ENCODE measurements at places on chromosomes 3 and 15.

DNA sequence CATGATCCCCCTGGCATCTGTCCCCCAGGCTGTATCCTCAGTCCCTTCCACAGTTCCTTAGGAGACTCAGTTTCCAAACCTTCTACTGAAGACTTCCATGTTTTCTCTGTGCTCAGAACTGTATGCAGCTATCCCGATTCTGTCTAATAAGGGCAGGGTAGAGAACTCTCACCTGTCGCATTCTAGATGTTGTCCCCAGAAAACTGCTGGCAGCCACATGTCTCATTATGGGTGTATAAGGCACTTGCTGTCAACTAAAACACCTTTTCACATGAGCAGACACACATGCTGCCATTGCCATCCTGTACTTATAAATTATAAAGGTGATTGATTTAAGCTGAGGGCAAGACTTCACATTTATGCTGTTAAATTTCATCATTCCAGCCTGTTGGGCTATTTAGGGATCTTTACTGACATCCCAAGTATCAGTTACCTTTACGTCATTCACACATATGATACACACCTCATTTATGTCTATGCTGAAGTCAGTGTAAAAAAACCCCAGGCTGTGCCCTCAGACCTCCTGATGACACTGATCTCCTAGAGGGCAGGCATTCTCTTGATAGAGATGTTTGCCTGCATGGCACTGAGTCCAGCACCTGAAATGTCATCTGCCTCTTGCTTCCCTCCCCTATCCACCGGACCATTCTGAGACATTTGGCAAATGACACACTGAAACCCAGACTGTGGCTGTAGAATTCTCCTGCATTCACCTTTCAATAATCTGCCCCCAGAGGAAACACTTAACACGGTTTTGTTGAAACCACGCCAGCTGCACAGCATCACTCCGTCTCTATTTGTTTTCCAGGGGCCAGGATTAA lies 35.8 kb downstream of the BTD start:
- no peak for DNase-seq

DNA sequence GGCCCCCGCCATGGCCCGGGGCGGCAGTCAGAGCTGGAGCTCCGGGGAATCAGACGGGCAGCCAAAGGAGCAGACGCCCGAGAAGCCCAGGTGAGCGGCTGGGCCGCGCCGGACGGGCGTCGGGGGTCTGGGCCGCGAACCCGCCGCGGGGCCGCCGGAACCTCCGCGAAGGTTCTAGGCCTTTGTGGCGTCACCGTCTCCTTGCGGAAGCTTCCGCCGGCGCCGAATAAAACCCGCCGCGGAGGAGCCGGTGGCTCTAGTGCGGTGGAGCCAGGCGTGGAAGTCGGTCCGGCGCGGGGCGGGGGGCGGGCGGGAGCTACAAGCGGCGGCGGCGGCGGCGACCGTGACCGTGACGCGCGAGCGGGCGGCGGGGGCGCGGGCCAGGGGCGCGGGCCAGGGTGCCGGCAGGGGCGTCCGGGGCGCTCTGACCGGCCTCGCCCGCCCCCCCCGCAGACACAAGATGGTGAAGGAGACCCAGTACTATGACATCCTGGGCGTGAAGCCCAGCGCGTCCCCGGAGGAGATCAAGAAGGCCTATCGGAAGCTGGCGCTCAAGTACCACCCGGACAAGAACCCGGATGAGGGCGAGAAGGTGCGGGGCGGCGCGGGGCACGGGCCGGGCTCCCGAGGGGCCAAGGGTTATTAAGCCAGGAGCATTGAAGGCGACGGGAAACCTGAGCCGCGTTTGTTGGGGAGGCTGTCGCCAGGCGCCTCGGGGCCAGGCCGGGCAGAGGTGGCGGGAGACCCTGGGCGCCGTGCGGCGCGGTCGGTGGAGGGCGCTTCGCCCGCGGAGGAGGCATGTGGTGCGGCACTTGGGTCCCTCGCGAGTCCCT lies at the start of gene DNAJA4:
DNAJA4 (plus strand) TSS at position 259 of the 833 bp plus-strand sequence; CDS start at position 461, 202 bp downstream.
- DNase-seq: peak; percentile 84

- DNase-seq: no peak
Measured at GRCh38 chr3:154862265-154862664, 217.9 kb upstream of the MME start.

DNA sequence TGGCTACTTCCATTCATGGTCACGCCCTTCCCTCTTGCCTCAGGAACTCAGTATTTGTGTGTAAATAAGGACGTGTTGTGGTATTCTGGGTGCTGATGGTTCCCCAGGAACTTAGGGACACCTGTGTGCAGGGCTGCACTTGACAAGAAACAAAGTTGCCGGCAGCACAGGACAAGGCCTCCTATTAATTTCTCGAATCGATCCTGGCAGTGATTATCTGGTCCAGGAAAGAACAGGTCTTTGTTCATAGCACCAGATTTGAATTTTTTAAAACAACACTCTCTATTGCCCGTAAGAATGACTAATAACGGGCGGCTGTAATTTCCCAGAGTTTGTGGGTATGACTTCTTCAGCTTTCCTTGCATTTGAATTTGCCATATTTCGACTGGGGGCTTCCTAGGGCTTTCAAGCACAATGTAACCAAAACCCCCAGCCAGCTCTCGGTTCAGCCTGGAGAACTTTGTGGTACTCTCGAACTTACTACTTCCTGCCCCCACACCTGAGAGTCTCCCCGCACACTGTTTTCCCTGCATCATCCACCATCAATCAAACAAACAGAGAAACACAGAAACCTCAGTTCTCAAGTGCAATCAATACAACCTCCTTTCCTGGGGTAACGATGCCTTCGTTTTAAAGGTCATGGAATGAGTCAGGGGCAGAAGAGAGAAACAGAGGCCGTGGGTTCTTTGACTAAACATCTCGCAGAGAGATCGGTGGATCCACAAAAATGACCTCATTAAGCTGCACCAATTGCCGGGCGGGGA lies 241.7 kb upstream of the ICE2 start:
- no peak for DNase-seq

DNA sequence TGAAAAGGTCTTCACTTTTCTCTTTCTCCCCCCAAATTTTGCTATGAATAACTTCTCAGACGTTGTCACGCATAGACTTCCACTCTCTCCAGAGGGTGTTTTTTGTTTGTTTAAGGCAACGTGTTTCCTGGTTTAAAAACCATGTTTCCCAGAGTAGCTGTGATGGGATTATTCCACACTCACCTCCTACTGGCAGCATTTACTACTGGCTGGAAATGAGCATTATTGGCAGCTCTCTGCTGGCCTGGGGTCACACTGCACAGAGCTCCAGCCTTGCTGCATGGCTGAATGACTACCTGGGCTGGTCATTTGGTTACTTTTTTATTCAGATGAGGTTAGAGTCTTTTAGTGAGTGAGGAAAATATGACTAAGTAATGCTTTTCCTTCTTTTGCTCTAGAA lies 65.2 kb downstream of the RARB start:
- no peak for DNase-seq

DNA sequence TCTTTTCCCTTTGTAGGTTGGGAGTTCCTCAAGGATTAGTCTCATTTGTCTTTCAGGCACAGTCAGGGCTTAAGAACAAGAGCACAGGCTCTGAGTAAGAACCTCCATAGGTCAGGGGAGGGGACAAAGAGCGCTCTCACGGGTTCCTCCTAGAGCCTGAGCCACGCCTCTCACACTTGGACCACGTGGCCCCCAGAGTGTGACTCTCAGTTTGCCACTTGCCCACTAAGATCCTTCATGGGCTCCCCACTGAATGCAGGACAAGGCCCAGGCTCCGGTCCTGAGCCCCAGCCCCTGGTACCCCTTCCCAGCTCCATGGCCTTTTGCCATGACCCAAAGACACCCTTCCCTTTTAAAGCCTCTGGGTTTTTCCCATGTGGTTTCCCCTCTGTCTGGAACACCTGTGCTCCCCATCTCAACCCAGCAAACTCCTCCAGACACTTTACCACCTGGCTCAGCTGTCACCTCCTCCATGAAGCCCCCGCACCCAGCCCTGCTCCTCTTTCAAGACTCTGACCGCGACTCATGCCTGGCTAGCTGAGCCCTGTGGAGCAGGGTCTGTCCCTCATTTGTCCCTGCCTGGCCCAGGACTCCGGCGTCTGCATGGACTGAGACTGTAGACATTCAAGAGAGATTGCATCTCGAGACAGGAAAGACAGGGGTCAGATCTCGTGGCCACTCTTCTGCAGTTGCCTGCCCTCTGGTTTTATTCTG lies 32.7 kb downstream of the IQSEC1 start:
- no peak for DNase-seq

DNA sequence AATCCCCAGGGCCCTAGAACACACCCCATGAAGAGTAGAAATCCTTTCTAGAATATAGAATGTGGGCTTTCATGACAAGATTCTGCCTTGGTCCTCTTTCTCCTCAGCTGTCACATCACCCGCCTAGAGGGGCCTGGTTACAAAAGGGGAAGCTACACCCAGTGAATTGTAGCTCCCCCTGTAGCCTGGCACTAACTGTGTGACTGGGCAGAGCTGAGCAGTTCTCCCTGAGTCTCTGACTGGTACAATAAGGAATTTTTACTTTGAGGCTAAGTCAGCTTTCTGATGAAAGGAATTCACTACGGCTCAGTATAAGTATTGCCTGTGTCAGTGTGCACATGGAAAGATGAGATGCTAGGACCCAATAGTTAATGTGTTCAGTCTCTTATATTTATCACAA lies 28.7 kb upstream of the ZNF148 start:
- no peak for DNase-seq

DNA sequence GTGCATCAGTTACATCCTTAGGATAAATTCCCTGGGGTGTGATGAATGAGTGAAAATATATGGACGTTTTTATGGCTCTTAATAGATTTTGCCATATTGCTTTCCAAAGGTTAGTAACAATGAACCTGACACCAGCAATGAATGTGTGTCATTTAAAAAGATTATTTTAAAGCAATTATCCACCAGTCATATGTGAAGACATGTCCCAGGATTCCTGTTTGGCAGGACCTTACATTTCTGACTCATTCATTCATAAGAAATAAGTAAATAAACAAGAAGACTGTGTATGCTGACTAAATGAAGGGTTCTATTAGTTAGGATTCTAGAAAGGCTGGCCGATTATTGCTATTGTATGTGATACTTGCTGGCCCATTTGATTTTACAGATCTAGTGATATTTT lies 201.5 kb downstream of the SOX2 start:
- no peak for DNase-seq

GRCh38 chr15:73146419-73146818 lies 94.2 kb downstream of the NEO1 start:
- DNase-seq: no peak

DNA sequence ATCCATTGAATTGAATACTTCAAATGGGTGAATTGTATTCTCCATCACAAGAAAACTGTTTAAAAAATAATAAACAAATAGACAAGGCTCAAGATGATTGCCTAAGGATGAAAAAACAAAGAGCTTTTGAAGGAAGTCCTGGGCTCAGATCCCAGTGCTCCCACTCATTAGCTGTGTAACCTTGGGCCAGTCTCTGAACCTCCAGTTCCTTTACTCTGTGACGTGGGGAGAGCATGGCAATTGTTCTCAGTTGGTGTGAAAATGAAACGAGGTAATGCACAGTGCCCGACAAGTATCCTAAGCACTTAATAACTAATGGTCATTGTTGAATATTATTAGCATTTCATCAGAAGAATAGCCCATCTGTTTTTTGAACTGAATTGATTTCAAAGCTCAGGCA lies 40.7 kb downstream of the TNIK start:
- DNase-seq: no peak

DNA sequence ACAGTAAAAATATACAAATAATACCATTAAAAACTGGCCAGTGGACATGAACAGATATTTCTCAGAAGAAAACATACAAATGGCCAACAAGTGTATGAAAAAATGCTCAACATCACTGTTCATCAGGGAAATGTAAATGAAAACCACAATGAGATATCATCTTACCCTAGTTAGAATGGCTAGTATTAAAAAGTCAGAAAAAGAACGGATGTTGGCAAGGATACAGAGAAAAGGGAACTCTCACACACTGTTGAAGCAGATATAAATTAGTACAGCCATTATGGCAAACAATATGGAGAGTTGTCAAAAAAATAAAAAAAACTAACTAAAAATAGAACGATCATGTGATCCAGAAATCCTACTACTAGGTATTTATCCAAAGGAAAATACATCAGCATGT lies 222.7 kb upstream of the NAALADL2 start:
- DNase-seq: no peak

- no peak for DNase-seq
Measured at GRCh38 chr3:53824795-53825194, 21.4 kb downstream of the CHDH start.

DNA sequence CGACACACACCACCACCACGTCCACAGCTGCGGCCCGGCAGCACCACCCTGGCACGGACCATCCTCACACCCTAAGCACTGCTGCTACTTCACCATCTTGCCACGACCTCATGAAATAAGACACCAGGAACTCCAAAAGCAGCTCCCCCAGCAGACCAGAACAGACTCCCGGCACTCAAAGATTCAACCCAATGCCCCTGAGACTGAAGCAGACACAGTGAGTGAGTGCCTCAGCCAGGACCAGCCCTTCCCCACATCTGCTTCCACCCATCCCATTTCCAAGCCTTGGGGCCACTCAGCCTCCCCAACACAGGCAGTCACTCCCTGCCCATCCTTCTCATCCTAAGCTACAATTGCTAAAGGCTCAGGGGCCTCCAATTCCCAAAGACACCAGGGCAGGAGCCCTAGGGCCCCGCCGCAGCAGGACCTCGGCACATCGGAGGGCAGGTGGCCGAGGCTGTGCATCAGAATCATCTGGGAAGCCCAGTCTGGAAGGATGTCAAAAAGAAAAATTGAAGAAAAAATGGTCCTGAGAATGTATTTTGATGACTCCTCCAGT lies 18.4 kb upstream of the OCA2 start:
- DNase-seq: no peak

- no peak for DNase-seq
Measured at GRCh38 chr3:135844386-135844785, 121.1 kb upstream of the PPP2R3A start.

DNA sequence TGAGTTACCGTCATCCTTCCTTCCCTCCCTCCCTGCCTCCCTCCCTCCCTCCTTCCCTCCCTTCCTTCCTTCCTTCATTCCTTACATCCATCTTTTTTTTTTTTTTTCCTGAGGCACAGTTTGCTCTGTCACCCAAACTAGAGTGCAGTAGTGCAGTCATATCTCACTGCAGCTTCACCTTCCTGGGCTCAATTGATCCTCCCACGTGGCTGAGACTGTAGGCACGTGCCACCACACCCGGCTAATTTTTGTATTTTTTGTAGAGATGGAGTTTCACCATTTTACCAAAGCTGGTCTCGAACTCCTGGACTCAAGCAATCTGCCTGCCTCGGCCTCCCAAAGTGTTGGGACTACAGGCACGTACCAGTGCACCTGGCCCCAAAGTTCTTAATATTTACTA lies 25.8 kb downstream of the USP3 start:
- no peak for DNase-seq

DNA sequence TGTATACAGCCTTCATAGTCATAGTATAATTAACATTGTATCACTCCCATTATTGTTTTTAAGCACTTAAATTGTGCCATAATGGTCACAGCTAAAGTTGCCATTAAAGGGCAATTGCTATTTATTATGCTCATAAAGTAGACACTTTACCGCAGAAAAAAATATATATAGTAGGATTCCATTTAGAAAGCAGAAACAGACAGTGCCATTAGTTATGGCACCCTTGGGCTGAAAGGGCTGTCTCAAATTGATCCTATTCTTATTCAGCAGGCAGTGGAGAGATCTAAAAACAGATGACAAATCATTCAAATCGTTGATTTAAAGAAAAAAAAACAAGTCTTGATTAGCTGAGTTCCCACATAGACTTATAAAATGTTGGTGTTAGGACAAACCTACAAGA lies 514.2 kb upstream of the ROBO2 start:
- DNase-seq: no peak

- DNase-seq: no peak
Measured at GRCh38 chr3:150972366-150973071, at the start of gene CLRN1. CLRN1 (minus strand) TSS chr3:150972727; CDS start chr3:150972708, 19 bp downstream.

Measured in Right ventricle myocardium inferior (tissue), 1 donor.